M059J (cell line): ENCODE measurements at places on chromosomes 5 and 9. TPM values are rescaled to one million over a fixed set of nuclear protein-coding genes. Genes with fewer than 3 reads are reported as not detected.

Gene PCDHB3
- total RNA-seq, result 3.9 and 8.0 TPM in 2 replicates

Gene ADCY2
- not detected in 2 replicates for total RNA-seq

Gene C5orf58
- not detected in 2 replicates for total RNA-seq

Gene PLGRKT
- total RNA-seq, result 43.5 and 44.9 TPM in 2 replicates

Gene FGD3
- 0.20 TPM in 1 of 2 replicates, not detected in the other for total RNA-seq

Gene IL4
- total RNA-seq, result not detected in 2 replicates

Gene LHX3
- not detected in 2 replicates for total RNA-seq

Gene CCL27
- not detected in 2 replicates for total RNA-seq

Gene ECSCR
- 1.5 and 2.4 TPM in 2 replicates for total RNA-seq

Gene FANCG
- 37.1 and 46.7 TPM in 2 replicates for total RNA-seq

Gene PCDHB10
- 0.49 and 1.3 TPM in 2 replicates for total RNA-seq

Gene PCDHA12
- total RNA-seq, result not detected in 2 replicates

Gene NEUROG1
- not detected in 2 replicates for total RNA-seq

Gene LVRN
- 0.34 TPM in 1 of 2 replicates, not detected in the other for total RNA-seq

Gene PAM
- 244 and 360 TPM in 2 replicates for total RNA-seq

Gene GTF2H2
- total RNA-seq, result 12.2 and 29.9 TPM in 2 replicates

Gene C9orf50
- total RNA-seq, result 0.10 TPM in 1 of 2 replicates, not detected in the other

Gene C7
- total RNA-seq, result 0.84 and 7.4 TPM in 2 replicates

Gene FOXD4L3
- not detected in 2 replicates for total RNA-seq

Gene CDC25C
- 20.5 and 28.4 TPM in 2 replicates for total RNA-seq

Gene ARHGEF37
- total RNA-seq, result 0.15 and 0.20 TPM in 2 replicates

Gene C9orf43
- 0.05 and 1.1 TPM in 2 replicates for total RNA-seq

Gene DMGDH
- total RNA-seq, result not detected in 2 replicates

Gene SH3RF2
- 7.6 and 11.9 TPM in 2 replicates for total RNA-seq

Gene ALDH7A1
- total RNA-seq, result 15.6 and 30.3 TPM in 2 replicates

Gene ARID3C
- total RNA-seq, result not detected in 2 replicates

Gene INSL4
- total RNA-seq, result not detected in 2 replicates

Gene FGF1
- 2.4 and 4.1 TPM in 2 replicates for total RNA-seq

Gene ENHO
- 0.71 and 2.0 TPM in 2 replicates for total RNA-seq

Gene OTP
- not detected in 2 replicates for total RNA-seq

Gene SLC6A3
- total RNA-seq, result not detected in 2 replicates

Gene ZFR
- total RNA-seq, result 46.6 and 66.8 TPM in 2 replicates

Gene GRXCR2
- total RNA-seq, result not detected in 2 replicates

Gene ELOVL7
- 7.1 and 8.0 TPM in 2 replicates for total RNA-seq

Gene KLHL9
- 15.9 and 24.5 TPM in 2 replicates for total RNA-seq

Gene F12
- 1.7 and 2.4 TPM in 2 replicates for total RNA-seq
